ENCODE measurements at places on chromosomes 1 and 21. TPM values are rescaled to one million over a fixed set of nuclear protein-coding genes. Genes with fewer than 3 reads are reported as not detected.

- no peak for DNase-seq
Measured at GRCh38 chr1:67306547-67306946, 1.1 kb upstream of the IL12RB2 start.

GRCh38 chr1:86339014-86339812, 56.9 kb downstream of the ODF2L start:
- peak; percentile 22 for DNase-seq

DNA sequence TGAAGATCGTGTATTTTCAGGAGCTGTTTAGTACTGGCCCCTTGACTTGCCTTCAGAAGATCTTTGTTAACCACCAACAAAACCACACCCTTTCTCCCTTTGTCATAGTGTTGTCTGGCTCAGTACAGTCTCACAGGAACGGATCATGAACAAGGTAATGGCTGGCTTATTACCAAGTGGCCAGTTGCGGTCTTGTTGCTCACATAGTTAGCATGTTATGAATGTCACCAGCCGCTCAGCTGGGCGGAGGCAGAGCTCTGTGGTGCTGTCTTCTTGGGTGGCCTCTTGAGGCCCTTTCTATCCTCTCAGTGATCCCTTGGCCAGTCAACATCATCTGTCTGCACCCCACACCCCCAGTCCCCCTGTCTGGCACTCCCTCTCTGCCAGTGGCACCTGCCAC, 21.4 kb downstream of the CNIH3 start:
- DNase-seq, result peak; percentile 71

- DNase-seq, result no peak
Measured at GRCh38 chr1:37186246-37186756, 152.0 kb upstream of the GRIK3 start.

DNA sequence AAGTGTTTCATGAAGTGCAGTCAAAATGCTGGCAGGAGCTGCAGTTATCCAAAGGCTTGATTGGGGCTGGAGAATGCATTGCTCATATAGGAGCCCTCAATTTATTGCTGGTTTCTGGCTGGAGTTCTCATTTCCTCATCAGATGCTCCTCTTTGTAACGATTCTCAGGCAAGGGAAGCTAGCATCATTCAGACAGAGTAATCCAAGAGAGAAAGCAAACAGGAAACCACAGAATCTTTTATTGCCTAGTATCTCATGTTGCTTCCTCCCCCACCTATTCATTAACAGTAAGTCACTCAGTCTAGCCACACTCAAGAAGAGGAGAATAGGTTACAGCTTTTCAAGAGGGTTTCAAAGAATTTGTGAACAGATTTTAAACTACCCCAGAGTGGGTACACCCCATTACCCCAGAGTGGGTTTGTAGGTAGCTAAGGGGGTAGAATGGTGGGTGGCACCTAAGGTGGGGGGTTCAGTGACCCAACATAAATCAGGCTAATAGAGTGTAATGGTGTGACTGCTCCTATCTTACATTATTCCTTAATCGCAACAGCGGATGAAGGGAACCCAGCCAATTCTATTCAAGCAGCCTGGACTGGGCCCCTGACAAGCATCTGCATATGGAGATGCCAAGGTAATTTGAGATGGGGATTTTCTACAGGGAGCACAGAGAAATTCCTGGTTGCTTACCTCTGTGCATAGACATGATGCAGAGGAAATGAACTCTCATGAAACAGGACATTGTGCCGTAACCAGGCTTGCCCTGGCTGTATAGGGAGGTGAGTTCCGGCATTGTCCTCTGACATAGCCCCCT, 67.1 kb downstream of the KCNJ15 start:
- peak; percentile 98 for DNase-seq

DNA sequence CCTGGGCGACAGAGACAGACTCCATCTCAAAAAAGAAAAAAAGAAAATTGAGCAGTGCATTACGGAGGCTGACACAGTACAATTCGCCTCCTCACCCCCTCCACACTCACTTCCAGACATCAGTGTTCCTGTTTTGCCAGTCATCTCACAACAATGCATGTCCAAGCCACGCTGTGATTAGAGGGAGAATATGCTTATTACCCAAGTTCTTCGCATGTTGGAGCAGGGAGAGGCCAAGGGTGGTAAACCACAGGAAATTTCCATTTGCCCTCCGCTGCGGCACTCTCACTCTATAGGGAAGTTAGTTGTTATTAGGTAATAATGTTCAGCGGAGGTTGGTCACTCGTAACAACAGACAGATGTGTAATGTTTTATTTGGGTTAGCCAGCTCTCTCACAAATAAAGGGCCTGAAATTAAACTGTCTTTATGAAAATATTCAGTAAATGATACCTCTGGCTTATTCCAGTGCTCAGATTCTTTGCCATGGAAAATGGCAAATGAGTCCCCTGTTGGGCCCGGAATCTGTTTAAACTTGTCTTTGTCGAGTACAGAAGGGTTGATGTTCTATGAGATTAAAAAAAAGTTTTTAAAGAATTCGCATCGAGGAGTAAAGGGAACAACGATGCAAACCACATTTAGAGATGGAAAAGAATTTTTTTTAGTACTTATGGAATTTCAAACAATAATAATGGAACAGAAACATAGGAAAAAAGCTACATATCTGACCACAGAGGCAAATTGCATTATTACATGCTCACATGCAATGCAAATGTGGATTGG, 33.1 kb downstream of the KCNJ15 start:
- DNase-seq, result peak; percentile 99

- DNase-seq, result no peak
Measured at GRCh38 chr1:147245129-147245528, 2.6 kb downstream of the CHD1L start.

GRCh38 chr1:167529829-167530474, 11.6 kb upstream of the CD247 start:
- peak; percentile 38 for DNase-seq

GRCh38 chr1:173549813-173550212, 53.1 kb downstream of the SLC9C2 start:
- no peak for DNase-seq

- no peak for DNase-seq
Measured at GRCh38 chr1:219000631-219001030, 173.0 kb upstream of the LYPLAL1 start.

GRCh38 chr1:36383240-36383639, 2.5 kb downstream of the STK40 start:
- no peak for DNase-seq

GRCh38 chr1:31617916-31618746, 642 bp downstream of the HCRTR1 start:
- DNase-seq, result peak; percentile 40

- peak; percentile 79 for DNase-seq
Measured at GRCh38 chr1:84711121-84711520, 20.9 kb upstream of the SSX2IP start.

DNA sequence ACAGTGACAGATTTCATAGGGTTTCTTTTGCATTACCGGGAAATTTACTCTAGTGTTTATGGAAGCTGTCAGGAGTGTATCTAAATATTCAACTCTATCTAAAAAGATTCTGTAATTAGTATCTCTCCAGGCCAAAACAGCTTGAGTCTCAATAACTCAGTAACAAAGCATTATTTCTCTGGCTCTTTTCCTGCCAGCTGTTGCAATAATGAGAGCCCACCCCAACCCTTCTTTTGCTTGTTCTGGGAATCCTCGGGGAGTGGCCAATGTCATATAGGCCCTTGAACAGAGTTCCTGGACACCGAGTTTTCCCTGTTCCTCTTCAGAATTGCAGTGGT, 120.1 kb upstream of the SGIP1 start:
- no peak for DNase-seq

DNA sequence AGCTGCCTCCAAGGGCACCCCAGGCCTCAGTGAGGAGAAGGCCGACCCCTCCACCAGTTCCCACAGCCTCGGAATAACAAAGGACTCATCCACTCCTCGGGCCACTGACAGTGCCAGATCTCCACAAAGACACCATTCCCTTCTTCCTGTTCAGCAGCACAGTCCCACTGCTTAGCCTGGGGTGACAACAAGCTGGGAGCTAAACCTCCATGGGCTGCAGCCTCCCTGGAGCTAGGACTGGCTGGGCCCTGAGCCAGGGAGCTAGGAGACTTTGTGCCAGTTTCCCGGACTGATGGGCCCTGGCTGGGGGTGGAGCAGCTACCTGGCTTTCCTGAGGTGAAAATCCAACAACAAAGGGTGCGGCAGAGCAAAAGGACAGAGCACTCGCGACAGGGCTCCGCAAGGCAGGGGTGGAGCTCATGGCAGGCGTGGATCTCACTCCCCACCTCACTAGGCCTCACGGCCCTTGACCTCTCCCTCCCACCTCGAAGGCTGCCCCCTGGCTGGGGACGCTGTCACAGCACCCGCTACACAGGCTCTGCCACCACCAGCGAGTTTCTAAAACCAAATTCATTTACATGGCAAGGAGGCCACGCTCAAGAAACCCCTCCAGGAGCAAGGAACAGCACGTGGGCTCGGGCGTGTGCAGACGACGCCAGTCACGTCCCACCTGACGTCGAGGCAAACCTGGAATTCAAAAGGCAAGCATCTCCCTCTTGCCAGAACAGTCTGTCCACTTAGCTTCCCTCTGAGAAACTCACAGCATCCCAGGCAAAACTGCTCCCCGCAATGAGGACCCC, 13.8 kb downstream of the SLC35E2B start:
- no peak for DNase-seq

- peak; percentile 78 for DNase-seq
Measured at GRCh38 chr1:151314137-151314875, 12.9 kb downstream of the PI4KB start.

DNA sequence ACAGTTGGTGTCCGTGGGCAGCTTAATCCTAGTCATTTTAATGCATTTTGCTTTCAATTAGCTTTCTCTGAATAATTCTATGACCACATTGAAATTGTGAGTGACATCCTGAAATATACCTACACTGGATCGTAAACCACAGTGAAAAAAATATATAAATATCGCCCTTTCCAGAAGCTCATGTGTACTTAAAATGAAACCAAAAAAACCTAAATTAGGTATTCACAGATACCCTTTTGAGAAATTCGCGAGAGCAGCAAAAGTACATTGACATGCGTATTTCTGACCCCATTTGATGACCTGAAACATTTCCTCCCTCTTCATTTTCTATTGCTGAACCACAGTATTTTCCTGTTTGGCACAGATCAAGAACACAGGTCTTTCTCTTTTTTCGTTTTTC, 253.8 kb downstream of the LTN1 start:
- DNase-seq, result no peak

DNA sequence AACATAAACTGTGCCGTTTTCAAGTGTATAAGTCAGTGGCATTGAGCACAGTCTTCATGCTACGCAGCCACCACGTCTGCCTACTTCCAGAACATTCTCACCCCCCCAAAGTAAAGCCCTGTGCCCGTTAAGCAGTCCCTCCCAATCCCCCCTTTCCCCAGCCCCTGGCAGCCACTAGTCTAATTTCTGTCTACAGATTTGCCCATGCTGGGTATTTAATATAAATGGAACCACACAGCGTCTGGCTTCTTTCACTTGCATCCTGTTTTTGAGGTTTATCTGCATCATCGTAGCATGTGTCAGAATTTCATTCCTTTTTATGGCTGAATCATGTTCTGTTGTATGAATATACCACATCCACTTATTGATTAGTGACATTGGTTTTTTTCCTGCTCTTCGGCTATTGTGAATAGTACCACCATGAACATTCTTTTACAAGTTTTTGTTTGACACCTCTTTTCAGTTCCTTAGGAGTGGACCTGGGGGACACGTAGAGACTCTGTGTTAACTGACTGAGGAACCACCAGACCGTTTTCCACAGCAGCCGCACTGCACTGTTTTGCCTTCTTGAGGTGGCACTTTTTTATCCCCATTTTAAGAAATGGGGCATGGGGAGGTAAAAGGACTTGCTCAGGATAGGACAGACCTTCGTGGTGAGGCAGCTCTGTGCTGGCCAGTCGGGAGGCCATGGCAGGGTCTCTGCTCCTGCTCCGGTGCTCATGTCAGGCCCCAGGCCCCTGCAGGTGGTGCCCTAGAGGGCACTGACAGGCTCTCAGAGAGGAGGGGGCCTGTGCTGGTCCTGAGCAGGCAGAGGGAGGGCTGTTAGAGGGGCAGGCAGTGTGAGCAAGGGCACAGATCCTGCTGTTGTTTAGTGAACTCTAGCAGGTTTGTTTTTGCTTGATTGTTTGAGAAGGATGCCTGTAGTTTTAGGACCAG, 123.8 kb downstream of the PCBP3 start:
- DNase-seq, result no peak

DNA sequence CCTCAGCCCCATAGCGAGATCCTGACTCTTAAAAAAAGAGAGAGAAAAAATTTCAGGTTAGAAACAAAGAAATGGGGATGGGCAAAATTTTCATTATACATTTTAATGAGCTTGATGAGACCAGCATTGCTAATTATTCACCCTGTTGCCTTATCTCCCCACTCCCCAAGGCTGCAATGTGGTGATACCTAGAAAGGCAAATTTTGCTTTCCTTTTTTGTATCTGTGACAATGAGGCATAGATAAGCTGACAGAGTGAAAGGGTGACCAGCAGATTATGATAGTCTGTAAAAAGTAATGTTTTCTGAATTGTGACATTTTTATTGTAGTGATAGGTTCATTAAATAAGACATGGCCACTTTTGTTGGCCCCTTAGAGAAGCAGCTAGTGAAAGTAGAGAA, 12.9 kb downstream of the SRRM1 start:
- no peak for DNase-seq

GRCh38 chr1:178530502-178530901, 17.6 kb downstream of the TEX35 start:
- no peak for DNase-seq

GRCh38 chr1:116232989-116233514, 121.9 kb downstream of the MAB21L3 start:
- DNase-seq, result peak; percentile 11

GRCh38 chr1:232951180-232951579, 769 bp downstream of the NTPCR start:
- no peak for DNase-seq

DNA sequence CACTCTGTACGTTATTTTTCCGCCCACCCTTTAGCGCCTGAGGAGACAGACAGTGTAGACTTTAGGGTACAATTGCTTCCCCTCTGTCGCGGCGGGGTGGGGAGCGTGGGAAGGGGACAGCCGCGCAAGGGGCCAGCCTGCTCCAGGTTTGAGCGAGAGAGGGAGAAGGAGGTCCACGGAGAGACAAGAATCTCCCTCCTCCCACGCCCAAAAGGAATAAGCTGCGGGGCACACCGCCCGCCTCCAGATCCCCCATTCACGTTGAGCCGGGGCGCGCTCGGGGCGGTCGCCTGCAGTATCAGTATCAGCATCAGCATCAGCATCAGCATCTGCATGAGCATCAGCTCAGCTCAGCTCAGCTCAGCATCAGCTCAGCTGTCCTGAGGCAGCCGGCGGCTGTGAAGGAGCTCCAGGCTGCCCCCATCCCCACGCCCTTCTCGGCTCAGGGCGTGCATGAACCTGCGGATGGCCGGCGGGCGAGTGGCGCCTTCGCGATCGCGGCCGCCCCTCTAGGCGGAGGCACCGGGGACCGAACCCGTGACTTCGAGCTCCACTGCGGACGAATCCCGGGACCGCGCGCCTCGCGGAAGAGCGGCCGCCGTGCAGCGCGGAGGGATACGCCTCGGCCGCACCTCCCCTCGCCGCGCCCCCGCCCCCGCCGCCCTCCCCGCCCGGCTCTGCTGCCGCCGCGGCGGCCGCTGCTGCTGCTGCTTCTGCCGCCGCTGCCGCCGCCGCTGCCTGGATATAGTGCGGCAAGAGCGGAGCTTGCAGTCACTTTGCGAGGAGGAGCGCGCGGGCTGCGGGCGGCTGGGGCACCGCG, at the start of gene NCAM2:
NCAM2 (plus strand) TSS at position 774 of the 820 bp plus-strand sequence.
- peak; percentile 55 for DNase-seq

GRCh38 chr1:203692565-203693470, 66.2 kb downstream of the ATP2B4 start:
- DNase-seq, result peak; percentile 97

The FAM110D gene
- total RNA-seq, result not detected

The SLC45A1 gene
- 1.9 TPM for total RNA-seq

The LEMD1 gene
- total RNA-seq, result not detected

The VN1R5 gene
- total RNA-seq, result not detected

The CCDC17 gene
- total RNA-seq, result 1.3 TPM

The KIF1B gene
- total RNA-seq, result 36.3 TPM

The CCDC30 gene
- total RNA-seq, result 0.97 TPM

The UMODL1 gene
- total RNA-seq, result not detected

Data from fibroblast of villous mesenchyme (primary cell).